Activated CD8-positive, alpha-beta memory T cell treated with anti-CD3 and anti-CD28 coated beads, Interleukin-2, amount 50 U/mL, for 4 hours (primary cell): ENCODE measurements at places on chromosomes 1 and 21.
A peak's percentile ranks its signal among the peaks of the same experiment; 100 is the strongest.

DNA sequence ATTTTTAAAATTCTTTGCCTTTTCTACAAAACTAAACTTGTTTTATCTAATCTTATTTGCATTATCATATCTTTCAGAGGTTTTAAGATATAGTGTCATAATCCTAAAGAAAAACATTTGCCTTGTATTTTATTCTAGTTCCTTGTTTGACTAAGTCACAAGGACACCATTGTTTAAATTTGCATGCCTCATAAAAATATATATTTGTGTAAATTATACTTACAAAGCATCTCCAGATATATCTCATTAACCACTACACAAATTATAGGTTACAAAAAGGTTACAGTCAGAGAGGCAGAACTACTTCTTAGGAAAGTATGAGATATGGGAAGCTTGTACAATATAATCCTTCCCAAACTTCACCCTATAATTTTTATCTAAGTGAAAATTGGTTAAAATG, 4.2 kb upstream of the RGS13 start:
- DNase-seq, result no peak

GRCh38 chr21:45256021-45256911, 31.4 kb downstream of the POFUT2 start:
- DNase-seq, result no peak

DNA sequence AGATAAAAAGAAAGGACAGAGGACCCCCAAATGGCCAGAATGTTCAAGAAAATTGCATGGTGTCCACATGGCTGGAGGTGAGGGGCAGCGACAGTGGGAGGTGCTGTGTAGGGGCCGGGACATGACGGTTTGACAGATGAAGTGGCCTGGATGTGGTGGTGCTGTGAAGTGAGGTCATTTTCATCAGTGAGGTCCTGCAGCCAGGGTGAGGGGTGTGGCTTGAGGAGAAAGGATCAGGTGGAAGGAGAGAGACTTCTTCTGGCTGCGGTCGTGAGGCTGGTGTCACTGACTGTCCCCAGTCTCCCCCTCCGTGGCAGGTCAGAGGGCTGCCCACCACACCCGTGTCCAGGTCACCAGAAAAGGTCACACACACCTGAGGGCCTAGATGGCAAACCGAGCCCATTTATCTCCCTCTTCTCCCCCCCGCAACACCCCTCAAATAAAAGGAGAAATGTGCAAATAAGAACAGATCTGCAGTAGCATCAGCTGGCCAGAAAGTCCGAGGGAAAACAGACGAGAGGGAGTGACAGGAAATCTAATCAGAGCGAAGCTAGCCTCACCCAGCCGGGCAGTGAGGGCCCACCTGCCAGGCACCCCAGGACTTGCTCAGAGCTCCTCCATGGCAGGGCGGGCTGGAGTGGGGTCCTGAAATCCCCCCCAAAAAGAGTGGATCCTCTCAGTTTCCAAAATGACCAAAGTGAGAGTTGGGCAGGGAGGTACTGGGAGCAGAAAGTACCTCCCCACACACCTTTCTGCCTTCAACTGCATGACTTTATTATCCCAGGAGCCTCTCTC, 148.5 kb upstream of the EDN2 start:
- no peak for DNase-seq

DNA sequence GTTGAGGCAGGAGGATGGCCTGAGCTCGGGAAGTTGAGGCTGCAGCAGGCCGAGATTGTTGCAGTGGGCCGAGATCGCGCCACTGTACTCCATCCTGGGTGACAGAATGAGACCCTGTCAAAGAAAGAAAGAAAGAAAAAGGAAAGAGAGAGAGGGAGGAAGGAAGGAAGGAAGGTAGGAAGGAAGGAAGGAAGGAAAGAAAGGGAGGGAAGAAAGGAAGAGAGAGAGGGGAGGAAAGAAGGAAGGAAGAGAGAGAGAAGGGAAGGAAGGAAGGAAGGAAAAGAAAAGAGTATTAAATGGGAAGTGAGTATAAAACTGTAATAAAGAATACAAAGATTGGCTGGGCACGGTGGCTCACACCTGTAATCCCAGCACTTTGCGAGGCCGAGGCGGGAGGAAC, 18.4 kb upstream of the ABL2 start:
- DNase-seq, result no peak

DNA sequence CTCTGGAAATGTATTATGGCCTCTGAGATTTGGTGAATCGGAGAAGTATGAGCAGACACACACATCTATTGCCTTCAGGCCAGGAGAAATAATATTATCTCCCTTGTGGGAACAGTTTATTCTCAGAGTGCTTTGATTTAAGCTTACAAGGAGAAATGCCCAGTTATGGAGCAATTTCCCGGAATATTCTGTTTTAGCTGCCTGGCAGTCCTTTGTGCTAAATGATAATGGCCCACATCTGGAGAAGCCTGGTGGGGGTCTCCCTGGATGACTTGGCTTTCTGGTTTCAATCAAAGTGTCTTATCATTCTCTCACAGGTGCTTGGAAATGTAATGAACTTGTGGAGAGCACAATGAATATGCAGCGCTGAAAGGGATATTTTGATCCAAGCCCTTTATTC, 389.6 kb upstream of the USP24 start:
- DNase-seq, result no peak

DNA sequence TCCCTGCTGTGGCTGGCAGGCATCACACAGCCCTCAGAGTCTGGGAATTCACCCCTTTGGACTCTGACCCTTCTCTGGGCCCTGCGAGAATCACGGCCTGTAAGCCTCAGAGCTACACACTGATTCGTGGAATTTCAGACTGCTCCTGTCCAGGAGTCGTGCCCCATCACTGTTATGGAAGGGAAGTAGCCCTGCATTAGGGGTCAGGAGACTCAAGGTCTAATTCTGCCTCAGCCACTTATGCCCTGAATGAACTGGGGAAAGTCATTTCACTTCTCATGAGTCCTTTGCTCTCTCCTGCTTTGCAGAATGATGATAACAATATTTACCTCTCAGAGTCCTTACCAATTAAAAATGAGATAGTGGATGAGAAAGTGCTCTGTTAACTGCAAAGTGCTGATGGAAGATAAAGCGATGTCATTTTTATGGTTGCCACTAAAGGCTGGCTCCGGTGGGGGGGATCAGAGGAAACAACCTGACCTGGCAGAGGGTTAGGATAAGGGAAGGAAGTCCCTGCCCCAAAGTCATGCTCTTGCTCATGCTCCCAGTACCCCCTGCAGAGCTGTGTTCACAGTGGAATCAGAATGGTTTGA, 148.6 kb upstream of the CD34 start:
- DNase-seq, result no peak

GRCh38 chr1:78070758-78071157, 25.0 kb downstream of the GIPC2 start:
- DNase-seq, result no peak

- DNase-seq, result peak; percentile 57
Measured at GRCh38 chr1:112618721-112619517, at the start of gene ST7L. Gene ST7L (minus strand): TSS chr1:112619141. CDS start chr1:112619113, 28 bp downstream.

DNA sequence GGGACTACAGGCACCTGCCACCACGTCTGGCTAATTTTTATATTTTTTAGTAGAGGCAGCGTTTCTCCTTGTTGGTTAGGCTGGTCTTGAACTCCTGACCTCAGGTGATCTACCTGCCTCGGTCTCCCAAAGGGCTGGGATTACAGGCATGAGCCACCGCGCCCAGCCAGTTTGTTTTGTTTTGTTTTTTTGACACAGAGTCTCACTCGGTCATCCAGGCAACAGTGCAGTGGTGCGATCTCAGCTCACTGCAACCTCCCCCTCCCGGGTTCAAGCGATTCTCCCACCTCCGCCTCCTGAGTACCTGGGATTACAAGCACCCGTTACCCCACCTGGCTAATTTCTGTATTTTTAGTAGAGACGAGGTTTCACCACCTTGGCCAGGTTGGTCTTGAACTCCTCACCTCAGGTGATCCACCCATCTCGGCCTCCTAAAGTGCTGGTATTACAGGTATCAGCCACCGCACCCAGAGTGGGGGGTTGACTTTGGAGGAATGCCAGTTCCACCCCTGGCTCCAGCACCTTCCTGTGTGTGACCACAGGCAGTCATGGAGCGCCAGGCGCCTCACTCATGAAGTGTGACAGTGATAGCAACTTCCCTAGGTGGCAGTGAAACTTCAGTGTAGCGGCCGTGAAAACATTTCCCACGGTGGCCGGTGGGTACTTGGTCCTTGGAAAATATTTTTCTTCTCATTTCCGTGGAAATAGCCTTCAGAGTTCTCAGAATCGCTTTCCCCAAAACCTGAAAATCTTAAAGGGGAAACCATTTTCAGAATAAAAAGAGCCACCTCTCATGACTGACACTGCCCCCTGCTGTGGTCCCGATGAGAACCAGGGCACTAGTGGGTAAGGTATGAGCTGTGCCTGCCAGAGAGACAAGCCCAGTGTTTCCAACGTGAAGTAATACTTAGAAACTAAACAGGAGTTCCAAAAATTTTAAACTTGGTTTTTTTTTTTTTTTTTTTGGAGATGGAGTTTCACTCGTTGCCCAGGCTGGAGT, 48.6 kb downstream of the WDR4 start:
- DNase-seq, result no peak

DNA sequence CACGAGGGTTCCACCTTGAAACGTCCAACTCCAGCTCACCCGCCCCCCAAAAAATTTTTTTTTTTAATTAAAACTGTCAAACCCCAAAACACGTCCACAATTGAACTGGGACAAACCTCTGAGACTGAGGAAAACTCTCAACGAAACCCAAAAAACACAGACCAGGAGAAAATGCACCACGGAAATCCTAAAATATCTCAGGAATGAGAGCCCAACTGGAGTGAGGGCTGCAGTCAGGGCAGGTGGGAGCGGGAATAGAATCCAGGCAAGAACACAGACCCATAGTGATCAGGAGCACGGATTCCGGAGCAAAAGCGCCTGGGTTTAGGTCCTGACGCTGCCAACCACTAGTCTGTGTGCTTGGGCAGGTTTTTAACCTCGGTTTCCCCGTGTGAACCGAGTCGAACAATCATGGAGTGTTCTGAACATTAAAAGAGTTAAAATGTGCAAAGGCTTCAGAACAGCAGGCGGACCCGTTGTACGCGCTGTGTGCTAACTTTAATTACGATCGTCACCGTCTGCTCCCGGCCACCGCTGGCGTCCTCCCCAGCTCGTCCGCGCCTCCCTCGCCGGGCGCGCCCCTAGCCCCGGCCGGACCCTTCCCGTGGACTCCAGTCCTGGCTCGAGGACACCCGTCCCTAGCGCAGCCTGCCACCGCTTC, 624 bp downstream of the ARHGAP29 start:
- no peak for DNase-seq

DNA sequence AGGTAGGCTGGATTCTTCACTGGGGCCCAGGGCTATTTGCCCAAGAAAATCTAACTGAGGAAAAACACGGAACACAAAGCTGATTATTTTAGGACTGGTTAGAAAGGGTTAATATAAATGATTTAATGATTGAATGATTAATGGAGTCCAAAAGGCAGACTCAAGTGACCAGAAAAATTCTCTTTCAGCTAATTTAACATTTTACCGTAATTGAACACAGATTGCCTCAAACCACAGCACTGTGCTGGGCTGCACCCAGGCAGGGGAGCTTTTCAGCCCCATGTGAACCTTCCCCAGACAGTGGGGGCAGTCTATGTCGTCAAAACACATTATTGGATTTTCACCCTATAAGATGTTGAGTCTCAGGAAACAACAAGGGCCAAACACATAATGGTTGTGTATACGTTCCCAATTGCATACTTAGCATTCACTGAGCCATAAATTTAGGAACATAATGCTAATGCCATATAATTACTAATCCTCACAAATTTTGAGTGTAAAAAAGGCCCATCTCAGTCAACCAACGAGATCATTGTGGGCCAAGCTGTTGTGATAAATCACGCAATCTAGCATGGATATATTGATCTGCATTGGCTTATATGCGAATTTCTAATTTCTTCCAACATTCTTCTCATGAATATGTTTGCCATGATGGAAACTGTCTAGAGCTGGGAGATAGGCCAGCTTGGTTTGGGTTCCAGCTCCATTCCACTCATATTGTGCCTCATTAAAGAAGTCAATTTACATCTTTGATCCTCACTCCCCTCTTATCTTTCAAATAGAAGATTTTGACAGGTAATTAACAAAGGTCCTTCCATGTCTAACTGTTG, 27.7 kb downstream of the DSCAM start:
- DNase-seq, result no peak

DNA sequence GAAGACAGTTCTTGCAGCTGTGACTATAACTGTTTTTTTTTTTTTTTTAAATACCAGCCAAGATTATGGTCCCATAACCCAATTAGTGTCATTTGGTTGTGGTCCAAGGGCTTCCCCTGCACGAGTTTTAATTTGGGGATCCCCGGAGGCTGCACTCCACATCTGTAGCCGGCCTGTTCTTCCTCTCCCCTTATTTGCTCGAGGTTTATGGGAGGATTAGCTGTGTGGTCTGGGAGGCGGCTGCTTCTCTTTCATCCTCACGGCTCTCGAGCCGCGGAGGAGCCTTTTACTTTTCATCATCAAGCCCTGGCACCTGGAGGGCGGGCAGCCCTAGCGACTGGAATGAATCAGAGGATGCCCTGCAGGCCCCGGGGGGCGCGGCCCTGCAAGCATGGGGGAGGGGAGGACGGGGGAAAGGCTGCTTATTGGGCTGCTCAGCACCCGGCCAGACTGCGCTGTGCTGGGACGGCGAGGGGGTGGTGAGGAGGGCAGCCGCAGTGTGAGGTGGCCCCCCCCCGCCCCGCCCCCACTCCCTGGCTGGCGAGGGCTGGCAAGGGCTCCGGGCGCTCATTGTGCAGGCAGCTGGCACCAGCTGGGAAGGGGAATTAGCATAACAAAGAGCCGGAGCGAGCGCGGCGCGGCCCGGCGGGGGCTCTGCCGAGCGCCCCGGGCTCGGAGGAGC, 18.5 kb downstream of the SERTAD4 start:
- no peak for DNase-seq

DNA sequence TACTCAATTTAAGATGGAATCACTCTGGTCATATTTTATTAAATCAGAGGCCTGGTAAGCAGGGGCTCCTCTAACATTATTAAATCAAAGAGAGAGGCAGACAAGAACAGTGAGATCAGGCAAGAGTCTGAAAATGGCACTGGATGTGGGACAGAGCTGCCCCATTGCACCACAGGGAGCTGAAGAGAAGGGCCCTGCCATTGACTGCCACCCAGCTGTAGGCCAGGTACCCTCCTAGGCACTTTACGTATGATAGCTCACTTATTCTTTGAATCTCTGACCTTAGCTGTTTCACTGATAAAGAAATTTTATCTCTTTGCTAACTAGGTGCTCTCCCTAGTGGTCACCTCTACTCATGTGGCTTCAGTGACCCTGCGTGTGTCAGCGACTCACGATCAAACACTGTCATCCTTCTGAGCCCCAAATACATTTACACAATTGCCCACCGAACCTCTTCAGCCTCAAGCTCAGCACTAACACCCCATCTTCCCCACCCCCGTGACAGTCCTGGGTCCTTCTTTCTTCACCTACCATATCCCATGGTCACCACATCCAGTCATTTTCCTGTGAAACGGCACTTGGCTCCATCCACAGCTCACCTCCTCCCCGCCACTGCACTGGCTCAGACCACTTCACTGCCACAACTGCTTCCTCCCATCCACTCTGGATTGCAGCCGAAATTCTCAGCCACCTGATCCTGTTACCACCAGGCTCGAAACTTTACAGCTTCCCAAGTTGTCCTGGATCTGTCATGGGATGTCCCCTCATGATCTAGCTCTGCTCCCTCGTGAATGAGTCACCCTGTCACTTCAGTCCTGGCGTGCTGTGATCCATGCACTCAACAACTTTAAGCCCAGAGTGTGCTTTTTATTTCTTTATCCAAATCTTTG, 97.3 kb upstream of the SYT6 start:
- no peak for DNase-seq

GRCh38 chr1:160112357-160112756, 3.2 kb upstream of the ATP1A2 start:
- no peak for DNase-seq

- DNase-seq, result no peak
Measured at GRCh38 chr1:157399984-157400382, 152.3 kb downstream of the FCRL5 start.
